ENCODE measurements at places on chromosomes 12 and 14.

GRCh38 chr14:95255013-95255412, 64.7 kb downstream of the CLMN start:
- no peak for DNase-seq

GRCh38 chr12:108457006-108457733, 57.9 kb upstream of the FICD start:
- DNase-seq = peak; percentile 39

GRCh38 chr12:120468821-120469449, 613 bp downstream of the SRSF9 start:
- DNase-seq = no peak

DNA sequence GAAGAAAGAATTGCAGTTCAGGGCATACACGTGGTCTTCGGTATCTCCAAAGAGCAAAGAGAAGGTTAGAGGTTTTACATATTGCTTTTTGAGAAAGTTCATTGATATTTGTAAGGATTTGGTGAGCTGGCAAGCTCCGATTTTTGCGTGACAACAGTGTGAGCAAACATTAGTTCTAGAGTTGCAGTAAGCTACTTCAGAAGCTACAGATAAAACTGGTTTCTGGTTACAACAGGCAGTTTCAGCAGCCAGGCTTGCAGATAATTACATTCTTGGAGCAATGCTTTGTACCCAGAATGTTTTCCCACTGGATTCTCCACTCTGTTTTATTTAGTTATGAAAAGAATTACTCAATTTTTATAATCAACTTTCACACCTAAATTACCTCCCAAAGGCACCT, 28.2 kb downstream of the KLRK1 start:
- DNase-seq = no peak

DNA sequence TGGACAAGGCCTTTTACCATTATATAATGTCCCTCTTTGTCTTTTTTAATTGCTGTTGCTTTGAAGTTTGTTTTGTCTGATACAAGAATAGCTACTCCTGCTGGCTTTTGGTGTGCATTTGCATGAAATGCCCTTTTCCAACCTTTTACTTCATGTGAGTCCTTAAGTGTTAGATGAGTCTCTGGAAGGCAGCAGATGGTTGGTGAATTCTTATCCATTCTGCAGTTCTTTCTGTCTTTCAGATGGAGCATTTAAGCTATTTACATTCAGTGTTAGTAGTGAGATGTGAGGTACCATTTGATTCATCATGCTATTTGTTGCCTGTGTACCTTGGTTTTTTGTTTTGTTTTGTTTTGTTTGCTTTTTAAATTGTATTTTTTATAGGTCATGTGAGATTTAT, 208.3 kb downstream of the GPHN start:
- no peak for DNase-seq

DNA sequence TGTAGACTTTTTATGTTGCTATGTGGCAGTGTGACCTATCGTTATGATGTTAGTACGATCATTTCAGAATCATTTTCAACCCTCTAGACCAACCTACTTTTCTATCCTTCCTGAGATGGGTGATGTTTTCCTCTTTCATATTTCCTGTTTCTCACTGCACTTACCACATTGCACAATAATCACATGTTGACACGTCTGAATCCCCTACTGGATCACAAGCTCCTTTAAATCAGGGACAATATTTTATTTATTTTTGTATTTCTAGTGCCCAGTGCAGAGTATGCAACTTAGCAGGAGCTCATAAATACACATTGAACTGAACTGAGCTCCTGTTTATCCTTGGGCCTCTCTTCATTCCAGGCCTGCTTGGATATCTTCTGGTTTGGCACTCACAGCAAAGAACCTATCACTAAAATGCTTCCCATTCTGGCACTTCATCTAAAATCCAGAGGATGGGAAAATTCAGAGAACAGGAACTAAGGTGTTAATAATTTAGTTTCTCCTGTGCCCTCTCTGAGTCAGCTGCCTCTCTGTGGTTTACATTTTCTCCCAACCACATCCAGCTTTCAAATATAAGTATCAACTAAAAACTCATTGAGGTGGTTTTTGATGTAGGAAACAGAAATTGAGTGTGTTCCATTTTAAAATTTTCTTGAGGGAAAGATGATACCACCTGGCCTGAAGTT, 69.4 kb upstream of the DYRK2 start:
- no peak for DNase-seq

DNA sequence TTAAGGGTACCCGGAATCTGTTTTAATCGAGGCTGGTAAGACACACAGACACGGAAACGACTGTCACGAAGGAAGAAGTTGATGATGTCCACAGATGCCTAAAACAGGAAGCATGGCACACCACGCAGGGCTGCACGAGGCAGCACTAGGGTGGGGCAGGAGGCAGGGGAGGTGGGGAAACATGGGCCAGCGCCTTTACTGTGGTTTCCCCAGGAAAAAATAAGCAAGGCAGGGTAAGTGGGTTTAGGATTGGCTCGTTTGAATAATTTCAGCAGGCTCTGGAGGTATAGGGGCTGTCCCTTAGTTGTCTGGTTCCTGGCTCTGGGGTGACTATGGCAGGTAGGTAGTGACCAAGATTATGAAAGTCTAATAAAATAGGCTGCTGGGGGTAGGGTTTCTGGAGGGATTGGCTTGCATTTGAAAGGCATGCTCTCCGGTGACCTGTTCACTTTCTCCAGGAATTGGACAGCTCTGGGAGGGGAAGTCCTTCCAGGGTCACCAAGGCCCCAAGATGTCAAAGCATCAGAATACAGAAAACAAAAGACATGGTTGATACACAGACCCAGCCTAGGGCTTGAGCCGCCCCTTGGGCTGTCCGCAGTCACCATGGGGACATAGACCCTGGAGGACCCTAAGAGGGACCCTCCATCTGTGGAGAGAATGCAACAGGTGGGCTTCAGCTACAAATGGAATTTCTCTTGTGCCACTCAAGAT, 35.3 kb downstream of the MAP1LC3B2 start:
- no peak for DNase-seq

All from NCI-H774 (cell line).